ENCODE measurements at places on chromosomes 3 and 15. TPM values are rescaled to one million over a fixed set of nuclear protein-coding genes. Genes with fewer than 3 reads are reported as not detected.

The FEZF2 gene
- not detected for total RNA-seq

The C15orf62 gene
- 0.51 TPM for total RNA-seq

- peak; percentile 90 for DNase-seq
These were observed at the start of gene FANCD2 for GRCh38 chr3:10026084-10026890. Gene FANCD2 (plus strand): TSS chr3:10026437. CDS start chr3:10028658, 2,221 bp downstream.

DNA sequence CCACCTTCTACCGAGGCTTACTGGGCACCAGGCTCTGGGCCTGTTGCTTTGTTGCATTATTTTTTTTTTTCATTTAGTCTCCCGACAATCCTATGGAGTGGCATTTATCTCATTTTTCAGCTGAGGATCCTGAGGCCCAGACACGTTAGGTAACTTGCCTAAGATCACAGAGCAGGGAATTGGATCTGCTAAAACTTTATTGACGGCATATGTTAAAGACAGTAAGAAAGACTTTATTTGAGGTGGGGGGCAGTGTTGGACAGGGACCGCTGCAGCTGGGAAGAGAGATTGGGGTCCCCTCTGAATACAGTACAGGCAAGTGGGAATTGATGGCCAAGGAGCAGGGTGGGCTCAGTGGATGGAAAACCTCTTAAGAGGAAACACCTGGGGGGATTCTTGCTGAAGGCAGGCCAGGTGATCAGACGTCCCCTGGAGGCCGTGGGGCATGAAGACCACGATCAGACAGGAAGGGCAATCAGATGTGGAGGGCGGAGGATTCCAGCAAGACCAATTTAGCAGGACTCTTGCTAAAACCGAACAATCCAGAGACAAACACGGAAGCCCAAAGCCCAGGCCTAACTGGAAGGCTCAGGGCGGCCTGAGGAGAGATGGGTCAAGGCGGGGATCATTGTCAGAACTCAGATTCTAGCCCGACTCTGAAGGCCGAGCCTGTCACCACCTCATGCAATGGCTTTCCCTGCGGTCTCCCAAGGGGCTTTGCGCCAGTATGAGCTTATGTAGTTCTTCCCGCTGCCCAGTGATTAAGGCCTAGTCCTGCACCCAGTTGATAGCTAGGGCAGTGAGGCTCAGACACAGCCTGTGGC, 53.7 kb downstream of the RGMA start:
- DNase-seq: peak; percentile 35

DNA sequence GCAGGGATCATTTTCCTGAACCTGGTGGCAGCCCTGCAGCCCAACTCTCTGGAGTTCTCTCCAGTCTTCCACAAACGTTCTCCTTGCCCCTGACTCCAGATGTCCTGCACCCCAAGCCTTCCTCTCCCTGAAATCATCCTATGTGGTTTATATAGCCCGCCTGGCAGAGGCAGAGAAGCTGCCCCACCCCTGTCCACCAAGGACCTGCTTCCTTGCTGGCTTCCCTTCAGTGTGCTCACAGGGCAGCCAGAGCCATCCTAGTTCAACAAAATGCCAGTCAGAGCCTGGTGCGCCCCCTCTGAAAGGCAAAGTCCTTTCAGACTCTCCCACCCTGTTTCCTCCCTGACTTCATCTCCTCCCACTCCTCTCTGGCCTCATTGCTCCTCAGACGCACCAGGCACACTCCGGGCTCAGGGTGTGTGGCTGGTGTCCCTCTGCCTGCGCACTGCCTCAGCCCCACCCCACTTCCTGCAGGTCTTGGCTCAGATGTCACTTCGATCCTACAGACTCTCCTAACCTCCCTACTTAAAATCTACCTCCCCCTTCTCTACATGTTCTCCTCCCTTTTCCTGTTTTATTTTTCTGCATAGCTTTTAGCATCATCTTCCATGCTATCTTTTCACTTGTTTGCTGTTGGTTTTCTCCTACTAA, 5.9 kb downstream of the KBTBD13 start:
- DNase-seq: no peak

GRCh38 chr3:150410311-150411105, 2.4 kb downstream of the TSC22D2 start:
- peak; percentile 77 for DNase-seq
